Activated T-cell treated with anti-CD3 and anti-CD28 coated beads for 24 hours (primary cell): ENCODE measurements at places on chromosomes 6 and 20.

DNA sequence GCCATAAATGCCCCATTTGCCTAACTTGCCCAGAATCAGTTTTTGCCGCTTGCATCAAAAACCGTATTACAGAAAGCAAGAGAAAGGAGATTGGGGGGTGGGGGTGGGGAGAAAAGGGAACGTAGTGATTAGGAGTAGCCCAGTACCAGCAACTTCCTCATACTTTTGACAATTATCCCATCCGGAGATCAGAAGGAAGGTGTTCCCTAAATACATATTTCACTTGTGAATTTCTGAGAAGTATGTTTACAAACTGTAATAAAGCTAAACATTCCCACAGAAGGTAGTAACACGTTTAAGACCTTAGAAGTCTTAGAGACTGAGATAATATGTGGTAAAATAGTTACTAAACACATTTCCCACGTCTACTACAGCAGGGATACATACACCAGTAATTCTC is 14.5 kb downstream of the PREP start:
- DNase-seq: no peak

DNA sequence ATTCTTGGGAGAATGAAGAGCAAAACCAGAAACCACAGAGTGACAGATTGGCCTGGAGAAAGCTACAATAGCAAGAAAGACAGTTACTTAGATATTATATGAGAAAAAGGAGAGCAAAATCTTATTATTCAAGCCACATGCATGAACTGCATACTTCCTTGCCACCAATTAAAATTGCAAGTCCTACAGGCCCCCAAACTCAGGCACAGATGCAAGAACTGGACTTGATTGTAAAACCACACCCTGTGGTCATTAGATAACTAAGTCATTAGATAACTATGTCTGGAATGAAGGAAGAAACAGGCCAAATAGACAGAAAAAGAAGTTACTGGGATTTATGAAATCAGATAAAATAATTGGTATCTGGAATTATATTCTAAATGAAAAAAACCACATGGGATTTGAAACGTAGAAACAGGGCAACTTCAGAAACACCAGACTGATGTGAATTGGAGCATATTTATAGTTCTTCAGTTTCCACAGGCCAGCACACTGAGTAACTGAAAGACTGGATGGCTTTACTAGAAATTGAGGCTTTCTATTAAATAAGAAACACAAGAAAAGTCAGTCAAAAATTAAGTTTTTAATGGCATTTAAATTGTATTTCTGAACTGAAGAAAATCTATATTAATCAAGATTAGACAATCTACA is 49.4 kb upstream of the CARMIL1 start:
- no peak for DNase-seq

GRCh38 chr6:88164061-88164460 is 2.1 kb downstream of the CNR1 start:
- no peak for DNase-seq

- no peak for DNase-seq
Measured at GRCh38 chr20:32457479-32457986, 99.4 kb downstream of the ASXL1 start.
